ENCODE measurements at places on chromosomes 6 and 20.

- no peak for DNase-seq
These were observed 320.8 kb downstream of the SOX4 start for GRCh38 chr6:21914121-21914973.

- DNase-seq = no peak
These were observed 46.3 kb upstream of the HS3ST5 start for GRCh38 chr6:114389111-114389510.

DNA sequence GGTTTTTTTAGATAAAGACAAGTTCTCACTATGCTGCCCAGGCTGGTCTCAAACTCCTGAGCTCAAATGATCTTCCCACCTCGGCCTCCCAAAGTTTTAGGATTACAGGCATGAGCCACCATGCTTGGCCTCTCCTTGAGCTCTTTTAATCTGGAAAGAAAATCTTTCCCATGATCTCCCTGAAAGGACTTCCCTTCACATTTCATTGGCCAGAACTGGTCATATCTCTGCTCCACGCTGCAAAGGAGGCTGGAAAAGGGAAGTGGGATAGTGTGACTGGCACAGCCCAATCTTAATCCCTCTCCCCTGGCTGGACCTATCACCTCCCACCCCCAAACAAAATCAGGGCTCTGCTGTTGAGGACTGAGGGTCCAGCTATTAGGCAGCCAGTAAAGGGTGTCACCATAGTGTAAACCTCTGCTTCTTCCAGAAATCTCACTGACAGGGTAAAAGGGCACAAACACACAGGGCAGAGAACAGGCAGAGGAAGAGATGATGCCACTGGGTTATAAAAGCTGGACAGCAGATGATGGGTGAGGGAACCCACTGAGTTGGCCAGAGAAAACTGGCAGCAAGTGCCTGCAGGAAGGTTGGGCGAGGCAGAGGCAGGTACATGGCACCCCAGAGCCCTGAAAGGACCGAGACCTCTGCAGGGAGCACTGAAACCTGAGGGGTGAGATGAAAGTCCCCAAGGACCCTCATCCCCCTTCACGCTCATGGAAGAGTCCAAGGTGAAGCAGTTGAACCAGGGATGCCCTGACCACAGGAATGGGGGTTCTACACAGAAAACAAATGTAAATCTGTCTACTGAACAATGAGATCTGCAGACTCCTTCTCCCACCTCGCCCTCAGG lies 83.1 kb upstream of the PTPN1 start:
- no peak for DNase-seq

- DNase-seq = no peak
These were observed 273.0 kb downstream of the CDH4 start for GRCh38 chr20:61524951-61525666.

- no peak for DNase-seq
These were observed 175.8 kb upstream of the GGTLC1 start for GRCh38 chr20:24164360-24164759.

DNA sequence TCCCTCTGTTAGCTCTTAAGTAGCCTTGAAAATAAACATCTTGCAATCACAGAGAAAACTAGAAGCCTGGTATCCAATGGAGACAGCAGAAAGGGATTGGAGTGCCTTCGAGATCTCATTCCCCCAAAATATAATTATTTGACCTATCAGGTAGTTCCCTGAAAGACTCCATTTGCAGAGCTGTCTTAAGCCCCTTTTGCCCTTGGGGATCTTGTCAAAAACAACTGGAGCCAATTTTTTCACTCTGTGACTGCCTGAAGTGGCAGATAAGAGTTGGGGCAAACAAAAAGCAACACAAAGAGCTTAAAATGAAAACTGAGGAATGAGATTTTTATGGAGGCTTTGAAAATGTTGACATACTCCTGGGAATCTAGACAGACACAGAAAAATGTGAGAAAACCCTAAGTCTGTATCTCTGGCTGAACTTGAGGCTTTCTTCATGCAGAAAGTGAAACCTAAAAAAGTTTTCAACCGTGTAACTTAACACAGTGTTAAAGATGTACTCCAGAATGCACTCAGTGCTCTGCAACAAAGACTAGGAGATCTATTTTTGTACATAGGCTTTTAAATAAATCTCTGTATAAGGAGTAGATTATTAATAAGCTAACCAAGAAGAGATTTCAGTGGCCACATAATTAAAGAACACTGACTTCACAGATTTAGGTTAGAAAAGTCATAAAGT lies 971.1 kb upstream of the MAN1A1 start:
- no peak for DNase-seq

DNA sequence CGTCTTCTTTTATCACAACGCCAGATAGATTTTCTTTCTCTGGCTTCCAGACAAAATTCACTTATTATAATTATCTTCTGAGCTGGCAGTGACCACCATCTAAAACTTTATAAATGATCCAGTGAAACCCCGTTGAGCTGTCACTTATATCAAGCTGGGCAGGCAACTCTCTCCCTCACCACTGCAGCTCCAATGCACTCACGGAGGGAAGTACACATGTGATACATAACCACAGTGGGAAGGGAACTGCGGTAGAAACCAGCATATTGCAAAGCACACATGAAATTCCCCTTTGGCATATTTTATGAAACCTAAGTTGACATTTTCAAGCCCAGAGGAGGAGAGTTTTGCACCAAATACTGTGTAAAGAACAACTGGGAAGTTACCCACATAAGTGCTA lies 536.9 kb downstream of the HACE1 start:
- no peak for DNase-seq

DNA sequence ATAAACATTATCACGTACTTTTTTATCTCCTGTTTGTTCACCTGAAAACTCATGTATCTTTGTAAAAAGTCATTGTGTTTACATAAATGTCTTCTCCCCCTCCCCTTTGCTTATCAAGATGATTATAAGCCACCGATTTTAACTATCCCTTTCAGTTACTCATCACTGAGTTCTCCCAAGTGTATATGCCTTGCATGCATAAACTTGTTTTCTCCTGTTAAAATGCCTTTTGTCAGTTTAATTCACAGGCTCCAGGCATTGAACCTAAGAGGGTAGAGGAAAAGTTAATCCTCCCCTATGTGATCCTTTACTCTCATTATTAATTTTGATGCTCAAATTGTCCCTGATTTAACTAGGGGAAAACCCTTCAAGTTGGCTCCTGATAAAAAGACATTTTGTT lies 24.2 kb downstream of the ANKEF1 start:
- no peak for DNase-seq

DNA sequence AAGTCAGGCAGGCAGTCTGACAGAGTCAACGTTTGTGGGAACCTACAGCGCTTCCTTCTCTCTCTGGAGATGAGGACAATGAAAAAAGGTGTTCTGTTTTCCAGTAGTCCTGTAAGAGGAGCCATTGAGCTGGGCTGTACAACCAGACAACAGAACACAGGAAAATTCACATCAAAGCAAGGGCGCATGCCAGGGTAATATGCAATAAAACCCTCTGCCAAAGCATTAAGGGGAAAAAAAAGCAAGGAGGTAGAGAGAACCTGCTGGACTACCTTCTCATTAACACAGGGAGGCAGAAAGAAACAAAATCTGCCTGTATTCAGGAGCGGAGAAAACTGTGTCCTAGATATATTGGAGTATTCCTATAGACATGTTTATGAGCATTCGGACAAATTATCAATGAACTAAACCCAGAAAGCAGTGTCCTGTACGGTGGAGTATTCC lies 1.3 kb downstream of the RNF24 start:
- peak; percentile 63 for DNase-seq

- no peak for DNase-seq
These were observed 21.0 kb downstream of the TUBB2B start for GRCh38 chr6:3206339-3207015.

- DNase-seq = no peak
These were observed 227.4 kb upstream of the PLN start for GRCh38 chr6:118320652-118321051.

DNA sequence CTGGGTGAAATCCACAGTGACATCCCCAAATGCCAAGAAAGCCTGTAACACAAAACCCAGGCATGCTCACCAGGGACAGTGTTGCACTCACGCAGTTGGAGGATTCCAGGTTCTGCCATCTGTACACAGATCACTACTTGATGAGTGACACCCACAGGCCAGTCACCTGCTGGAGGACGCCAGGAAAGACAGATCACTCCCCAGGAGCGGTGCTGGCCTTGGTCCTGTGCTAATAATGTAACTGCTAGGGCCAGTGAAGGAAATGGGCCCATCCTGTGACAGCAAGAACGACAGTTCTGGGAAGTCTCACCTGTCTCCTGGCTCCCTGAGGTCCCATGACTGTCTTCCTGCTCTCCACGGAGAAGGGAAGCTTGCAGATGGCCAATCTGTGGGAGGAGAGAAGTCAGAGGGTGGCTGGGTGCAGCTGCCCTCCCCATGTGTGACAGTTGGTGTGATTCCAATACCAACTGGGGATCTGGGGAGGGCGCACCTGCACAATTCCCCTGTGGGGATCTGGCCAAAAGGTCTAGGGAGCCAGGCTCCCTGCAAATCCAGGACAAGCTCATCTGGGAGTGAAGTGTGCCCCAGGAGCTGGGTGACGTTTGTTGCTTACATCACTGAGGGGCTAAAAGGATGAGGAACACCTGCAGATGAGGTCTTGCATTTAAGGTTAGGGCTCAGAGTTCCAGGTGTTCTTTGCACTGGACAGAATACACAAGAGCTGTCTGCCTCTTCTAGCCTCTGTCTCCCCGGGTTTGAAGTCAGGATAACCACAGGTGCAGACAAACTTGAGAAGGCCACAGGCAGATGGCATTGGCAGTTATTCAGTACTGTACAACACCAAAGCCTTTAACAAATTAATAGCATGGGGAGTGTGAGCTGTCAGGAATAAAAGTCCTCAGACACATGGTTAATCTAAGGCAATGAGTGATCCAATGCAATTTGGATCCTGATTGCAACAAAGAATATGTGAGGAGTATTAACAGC lies 10.3 kb downstream of the ZNF337 start:
- no peak for DNase-seq

DNA sequence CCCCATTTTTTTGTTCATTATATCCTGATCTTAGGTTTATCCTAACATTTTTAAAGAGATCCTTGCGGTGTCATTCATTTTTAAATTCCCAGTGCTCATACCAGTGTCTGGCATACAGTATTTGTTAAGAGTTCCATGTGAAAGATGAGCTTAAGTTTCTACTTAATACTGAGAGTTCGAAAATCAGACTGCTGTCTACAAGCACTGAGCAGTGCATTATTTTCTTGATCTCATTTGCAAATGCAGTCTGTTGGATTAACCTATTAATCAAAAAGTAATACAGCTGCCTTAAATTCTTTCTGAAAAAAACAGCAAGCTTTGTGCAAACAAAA lies 663 bp downstream of the COQ3 start:
- DNase-seq = no peak

GRCh38 chr6:15244620-15245360 lies 1.1 kb upstream of the JARID2 start:
- peak; percentile 69 for DNase-seq

DNA sequence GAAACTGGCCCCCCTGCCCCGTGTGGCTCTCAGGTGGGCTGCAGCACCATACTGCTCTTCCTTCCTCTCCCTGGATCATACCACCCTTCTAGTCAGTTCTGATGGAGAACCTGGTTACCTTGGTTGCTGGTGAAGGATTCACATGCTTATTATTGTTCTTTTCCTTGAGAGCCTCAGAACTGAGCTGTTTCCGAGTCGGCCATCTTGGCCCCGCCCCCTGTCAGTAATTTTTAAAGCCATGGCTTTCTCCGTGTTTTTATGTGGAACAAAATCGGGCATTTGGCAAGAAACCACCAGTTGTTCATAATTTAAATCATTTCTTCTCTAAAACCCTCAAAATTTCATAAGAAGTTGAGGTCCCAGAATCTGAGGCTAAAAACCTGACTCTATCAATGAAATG lies 493.8 kb downstream of the NKAIN2 start:
- DNase-seq = no peak

DNA sequence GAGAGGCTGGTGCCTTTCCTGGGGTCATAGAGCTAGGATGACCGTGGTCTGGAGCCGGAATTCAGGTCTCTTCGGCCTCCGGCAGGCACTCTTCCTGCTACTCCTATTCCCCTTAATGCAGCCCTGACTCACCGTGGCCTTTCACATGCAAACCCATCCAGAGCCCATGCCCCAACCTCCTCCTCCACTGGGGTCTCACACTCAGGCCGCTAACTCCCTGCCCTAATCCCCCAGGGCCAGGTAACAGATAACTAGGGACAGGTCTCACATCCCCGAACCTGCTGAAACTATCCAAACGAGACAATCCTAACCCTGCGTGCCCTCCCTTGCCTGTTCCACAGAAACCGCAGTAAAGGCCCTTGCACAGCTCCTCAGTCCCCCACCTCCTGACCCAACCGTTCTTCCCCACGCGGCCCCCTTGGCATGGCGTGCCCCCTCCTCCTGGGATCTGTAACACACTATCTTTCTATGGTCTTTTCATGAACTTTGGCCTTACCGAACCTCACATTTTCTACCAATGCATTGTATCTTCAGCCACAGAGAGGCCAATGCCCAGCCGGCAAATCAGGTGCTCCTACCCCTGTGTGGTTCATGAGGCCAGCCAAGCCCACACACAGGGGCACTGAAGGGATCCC lies 245.4 kb upstream of the EXOC2 start:
- DNase-seq = no peak

GRCh38 chr6:108673153-108673552 lies 112.4 kb downstream of the FOXO3 start:
- no peak for DNase-seq

DNA sequence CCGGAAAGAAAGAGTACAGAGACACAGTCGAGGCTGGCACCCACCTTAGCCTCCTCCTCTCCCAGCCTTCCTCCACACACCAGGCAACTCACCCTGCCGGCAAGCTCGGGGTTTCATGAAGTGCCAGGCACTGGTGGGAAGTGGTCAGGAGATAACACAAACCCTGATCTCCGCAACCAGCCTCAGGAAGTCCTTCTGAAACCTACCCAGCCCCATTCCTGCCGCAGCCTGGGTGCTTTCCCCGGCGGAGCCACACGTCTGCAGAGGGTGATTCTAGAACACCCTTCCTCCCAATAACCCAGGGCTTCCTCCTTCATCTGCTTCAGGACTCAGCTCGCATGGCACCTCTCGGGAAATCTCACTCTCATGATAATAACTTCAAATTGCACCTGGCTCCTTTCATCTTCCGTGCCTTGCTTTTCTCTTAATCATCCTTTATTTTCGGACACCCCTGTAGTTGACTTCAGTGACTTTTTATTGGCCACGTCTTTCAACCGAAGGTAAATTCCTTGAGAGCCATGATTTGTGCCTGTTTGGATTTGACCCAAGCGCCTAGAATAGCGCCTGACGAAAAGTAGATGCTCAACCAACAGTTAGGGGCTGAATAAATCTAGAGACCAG lies 8.7 kb upstream of the HLA-E start:
- DNase-seq = no peak

DNA sequence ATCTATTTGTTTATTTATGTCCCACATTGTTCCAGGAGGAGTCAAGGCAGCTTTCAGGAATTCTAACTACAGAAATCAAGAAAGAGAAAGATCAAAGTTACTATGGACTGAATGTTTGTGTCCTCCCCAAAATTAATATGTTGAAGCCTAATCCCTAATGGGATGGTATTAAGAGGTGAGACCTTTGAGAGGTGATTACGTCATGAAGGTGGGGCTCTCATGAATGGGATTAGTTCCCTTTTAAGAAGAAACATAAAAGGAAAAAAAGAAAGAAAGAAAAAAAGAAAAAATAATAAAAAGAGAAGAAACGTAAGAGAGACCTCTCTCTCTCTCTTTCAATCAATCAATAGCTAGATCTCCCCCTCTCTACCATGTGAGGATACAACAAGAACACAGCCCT lies 44.7 kb upstream of the TOP1 start:
- no peak for DNase-seq

GRCh38 chr6:125393449-125393858 lies 91.7 kb upstream of the HDDC2 start:
- no peak for DNase-seq
